NCI-H460 (cell line): ENCODE measurements at places on chromosomes 5 and 9.

- DNase-seq, result no peak
These were observed 3.7 kb downstream of the UGCG start for GRCh38 chr9:111900151-111900857.

DNA sequence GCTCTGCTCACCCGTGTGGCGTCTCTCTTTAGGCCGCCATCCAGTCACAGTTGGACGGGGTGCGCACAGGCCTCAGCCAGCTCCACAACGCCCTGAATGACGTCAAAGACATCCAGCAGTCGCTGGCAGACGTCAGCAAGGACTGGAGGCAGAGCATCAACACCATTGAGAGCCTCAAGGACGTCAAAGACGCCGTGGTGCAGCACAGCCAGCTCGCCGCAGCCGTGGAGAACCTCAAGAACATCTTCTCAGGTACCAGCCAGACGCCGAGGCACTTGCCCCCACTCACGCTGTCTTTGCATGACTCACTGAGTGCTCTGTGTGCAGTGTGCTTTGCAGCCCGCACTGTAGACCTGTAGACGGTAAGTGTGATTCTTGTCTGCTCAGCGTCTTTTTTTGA, 4.5 kb downstream of the EXOC3 start:
- no peak for DNase-seq

DNA sequence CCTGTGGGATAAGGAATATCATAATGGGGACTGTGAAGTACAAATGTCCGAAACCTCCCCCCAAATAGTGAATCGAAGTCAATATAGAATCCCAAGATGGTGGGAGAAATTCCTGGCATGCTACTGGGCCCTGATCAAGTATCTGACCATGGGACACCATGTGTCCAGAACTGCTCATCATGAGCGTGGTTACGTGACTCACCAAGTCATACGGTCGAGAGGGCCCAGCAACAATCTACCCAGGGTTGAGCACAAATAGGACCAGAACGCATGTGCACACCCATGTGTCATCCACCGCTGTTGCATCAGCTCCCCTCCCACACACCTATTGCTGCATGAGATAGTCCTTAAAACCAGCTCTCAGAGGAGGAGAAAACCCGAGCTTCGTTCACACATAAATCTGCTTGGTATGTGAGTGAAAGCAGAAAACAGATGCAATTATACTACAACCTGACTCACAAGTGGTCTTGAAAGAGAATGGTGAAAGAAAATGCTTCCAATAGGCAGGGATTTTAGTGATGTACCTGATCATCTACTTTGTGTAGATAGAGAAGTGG, 353.2 kb downstream of the CWC27 start:
- DNase-seq, result no peak

DNA sequence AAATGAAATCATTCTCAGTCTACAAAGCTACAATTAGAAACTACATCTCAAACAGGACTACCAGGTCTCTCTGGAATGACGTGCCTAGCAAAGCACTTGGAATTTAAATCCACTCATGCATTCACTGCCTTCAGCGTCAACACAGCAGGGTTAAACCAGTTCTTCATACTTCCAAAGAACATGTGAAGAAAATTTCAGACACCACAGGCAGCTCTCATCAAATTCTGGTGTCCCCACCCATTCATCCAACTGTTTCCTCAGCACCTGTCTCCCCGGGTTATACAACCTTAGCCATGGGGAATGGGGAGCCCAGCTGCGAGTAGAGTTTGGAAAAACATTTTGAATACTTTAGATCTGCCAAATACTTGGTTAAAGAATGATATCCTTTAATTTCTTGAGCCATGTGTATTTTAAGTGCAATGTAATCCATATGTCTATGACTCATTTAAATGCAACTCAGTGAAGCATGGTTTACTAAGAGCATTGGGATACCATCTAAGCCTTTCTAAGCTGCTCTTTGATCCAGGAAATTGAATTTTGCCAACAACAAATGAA, 17.5 kb downstream of the ADAM19 start:
- no peak for DNase-seq

DNA sequence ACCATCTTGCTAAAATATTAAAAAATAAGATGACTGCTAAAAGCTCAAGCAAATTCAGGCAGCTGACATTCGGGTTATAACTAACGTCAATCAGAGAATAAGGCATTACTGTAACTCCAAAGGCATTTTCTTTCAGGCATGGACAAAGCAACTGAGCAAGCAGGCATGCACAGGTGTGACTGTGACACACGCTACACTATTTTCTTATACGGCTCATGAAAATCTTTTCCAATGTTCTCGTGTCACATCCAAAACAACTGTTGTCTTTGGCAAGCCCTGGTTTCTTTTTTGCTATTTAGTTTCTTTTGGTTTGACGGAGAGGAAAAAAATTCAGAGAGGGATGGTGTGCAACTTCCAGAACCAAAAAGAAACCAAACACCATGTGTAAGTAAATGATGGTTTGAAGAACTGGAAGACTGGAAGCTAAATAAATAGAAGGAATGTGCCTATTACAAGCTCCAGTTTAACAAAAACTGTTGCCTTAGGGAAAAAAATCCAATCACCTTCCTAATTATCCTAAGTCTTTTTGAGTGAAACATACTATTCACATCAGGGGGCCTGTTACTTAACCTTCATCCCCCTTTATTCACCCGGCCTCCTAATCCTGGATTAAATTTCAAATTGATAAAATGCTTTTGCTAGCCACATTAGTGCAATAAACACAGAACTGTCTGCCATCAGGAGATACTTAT, 277.6 kb downstream of the PSAT1 start:
- no peak for DNase-seq

GRCh38 chr5:107388141-107388861, 282.4 kb downstream of the EFNA5 start:
- DNase-seq, result peak; percentile 92

DNA sequence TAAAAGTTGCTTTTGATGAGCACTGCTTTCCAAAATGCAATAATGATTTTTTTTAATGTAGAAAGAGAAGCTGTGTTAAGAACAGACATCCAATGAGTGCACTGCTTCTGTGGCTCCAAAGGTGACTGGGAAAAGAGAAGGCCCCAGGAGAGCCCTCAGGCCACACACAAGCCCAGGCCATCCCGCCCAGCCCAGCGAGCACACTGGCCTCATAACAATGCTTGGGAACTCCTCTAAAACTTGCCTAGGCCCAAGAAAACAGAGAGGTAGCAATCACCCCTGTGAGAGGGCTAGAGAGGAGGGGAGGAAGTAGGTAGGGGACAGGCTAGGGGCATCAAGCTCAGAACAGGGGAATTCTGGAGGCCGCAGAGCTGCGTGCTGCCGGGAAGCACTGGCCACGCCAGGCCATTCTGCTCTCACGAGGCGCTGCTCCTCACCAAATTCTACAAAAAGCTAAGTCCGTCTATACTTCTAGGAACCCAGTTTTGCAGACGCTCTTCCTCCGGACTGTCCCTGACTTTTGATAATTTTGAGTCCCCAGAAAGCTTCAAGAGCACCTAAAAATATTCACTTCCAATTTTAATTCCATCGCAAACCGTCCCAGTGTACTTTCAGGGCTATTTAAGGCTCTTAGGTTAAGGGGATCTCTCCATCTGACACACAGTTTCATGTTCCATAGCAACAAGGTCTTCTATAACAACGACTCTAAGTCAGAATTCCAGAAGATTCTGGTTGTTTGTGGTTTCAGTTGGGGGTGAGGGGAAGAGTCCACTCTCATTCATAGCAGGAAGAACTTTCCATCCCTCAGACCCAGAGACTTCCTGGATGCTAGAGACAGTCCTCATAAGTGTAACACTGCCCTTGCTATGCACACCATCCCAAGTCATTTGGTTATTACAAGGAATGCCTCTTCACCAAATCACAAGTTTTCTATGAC, 51.0 kb downstream of the HABP4 start:
- DNase-seq, result no peak

GRCh38 chr5:161804263-161804662, 43.7 kb upstream of the GABRA1 start:
- DNase-seq, result no peak

GRCh38 chr5:73999297-73999696, 373.3 kb downstream of the ARHGEF28 start:
- DNase-seq, result no peak

DNA sequence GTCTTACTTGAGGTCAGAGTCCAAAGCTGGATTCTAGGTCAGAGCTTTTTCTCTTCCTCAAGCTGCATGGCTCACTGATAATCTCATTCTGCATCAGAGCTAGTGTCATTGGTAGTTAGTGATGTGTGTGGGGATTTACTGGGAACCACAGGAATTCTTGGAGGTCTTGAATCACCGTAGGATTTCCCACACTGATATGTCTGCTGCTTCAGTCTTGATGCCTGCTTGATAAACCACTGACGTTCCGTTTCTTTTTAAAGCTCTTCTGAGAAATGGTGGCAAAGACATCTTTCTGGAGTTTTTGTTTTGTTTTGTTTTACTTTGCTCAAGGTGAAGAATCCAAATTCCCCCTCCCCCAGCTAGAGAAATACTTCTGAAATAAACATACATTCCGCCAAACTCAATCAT, 1.2 kb upstream of the GARIN3 start:
- no peak for DNase-seq
